ENCODE measurements at places on chromosomes 7 and 10.

DNA sequence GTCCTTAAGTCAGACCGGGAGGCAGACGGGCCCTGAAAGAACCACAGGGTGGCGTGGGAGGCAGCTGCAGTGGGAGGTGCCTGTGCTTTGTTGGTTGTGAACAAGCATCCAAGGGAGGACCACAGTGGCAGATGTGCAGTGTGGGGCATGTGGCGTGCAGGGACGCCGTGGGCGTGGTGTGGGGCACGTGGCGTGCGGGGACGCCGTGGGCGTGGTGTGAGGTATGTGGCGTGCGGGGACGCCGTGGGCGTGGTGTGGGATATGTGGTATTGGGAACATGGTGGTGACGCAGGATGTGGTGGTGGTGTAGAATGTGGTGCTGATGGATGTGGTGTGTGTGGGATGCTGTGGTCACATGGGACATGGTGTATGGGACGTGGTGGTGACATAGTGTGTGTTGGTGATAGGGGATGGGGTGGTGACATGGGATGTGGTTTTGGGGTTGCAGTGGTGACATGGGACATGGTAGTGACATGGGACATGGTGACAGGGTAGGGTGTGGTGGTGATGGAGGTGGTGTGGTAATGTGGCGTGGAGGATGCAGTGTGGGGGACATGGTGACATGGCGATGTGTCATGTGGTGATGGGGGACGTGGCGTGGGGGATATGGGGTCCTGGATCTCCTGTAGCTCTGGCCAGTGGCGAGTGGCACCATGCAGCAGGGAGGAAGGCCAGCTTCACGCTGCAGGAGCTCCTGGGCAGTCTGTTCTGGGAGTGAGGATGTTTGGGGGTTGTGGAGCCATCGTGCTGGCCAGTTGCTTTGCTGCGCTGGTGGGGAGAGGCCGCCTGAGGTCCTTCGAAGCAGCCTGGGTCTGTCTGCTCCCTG is 78.8 kb downstream of the INPP5A start:
- no peak for DNase-seq

GRCh38 chr10:87095236-87095945 is 385 bp downstream of the SHLD2 start:
- DNase-seq: no peak

- no peak for DNase-seq
These were observed 37.1 kb downstream of the SVOPL start for GRCh38 chr7:138663725-138664710.

DNA sequence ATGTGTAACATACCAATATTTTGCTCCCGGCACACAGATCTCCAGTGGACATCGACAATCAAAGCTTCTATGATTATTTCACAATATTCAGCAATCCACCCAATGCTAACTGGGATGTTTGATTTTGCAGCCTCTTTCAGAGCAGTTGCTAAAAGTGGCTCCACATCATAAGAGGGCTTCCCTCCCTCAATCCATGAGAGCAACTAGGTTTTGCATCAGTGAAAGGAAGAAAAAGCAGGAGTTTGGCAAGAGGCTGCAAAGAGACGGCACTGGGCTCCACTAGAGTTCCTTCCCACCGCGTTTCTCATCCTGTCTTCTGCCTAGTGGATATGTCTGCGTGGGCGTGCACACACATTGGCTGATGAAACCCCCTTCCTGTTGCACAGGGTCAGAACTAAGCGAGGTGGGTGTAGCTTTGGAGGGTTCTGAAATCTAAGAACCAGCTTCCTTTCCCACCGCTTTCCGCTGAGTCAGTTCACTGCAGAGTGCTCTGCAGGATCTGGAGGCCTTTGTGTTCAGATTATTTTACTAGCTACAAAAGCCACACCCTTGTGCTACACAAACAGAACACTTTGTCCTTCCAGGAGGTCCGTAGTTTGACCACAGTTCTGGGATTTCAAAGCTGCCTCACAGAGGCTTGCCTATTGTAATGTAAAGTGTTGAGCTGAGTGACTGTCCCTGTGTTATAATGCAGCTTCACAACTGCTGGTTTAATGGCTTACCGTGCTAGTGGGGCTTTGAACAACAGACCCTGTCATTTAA is 28.1 kb downstream of the ARL4A start:
- no peak for DNase-seq

DNA sequence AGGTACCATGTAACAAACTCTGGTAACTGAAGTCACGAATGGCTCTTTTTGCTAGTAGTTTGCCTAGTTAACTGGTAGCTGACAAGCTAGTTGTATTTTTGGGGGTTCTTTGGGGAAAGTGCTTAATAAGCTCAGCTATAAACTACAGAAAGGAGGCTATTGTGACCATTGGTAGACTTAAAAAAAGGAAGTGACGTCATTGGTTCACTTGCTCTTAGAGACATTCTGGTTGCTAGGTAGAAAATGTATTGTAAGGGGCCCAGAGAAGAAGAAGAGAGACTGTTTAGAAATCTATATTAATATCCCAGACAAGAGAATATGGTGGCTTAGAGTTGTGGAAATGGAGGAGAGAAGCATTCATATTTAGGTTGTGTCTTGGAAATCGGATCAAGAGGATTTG is 103.0 kb downstream of the NXPH1 start:
- DNase-seq: no peak

DNA sequence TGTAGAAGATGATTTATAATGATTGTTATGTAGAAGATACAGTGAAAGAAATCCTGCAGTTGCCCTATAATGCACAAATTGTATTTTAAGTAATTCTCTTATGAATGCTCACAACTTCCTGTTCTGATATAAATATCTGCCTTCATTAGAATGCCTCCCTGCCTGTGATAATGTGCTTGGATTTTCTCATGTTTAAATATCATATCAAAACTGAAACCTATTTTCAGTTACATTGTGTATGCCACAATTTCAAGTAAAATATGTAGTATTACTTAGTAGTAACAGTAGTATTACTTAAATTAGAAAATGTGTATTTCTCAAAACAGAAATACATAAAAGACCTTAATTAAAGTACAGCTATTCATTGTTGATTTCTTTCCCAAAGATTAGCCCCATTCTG is 41.1 kb upstream of the TFEC start:
- no peak for DNase-seq

DNA sequence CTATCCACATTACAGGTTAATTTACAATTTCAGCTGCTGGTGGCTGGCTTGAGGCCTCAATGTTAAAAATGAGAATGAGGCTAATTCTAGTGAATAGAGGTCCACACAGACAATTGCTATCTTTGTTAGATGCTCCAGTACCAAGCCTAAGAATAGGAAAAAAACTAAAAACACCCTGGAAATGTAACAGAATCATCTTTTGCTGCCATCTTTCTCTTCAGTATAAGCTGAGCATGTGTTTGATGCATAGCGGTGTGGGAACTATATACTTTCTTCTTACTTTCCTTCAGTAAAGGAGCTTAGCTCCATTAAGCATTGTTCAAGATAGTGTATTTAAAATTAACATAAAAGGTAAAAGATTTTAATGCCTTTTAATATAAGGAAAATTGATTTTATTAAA is 5.6 kb downstream of the TMEM229A start:
- no peak for DNase-seq

GRCh38 chr10:120630266-120630665 is 173.2 kb downstream of the PLPP4 start:
- no peak for DNase-seq

DNA sequence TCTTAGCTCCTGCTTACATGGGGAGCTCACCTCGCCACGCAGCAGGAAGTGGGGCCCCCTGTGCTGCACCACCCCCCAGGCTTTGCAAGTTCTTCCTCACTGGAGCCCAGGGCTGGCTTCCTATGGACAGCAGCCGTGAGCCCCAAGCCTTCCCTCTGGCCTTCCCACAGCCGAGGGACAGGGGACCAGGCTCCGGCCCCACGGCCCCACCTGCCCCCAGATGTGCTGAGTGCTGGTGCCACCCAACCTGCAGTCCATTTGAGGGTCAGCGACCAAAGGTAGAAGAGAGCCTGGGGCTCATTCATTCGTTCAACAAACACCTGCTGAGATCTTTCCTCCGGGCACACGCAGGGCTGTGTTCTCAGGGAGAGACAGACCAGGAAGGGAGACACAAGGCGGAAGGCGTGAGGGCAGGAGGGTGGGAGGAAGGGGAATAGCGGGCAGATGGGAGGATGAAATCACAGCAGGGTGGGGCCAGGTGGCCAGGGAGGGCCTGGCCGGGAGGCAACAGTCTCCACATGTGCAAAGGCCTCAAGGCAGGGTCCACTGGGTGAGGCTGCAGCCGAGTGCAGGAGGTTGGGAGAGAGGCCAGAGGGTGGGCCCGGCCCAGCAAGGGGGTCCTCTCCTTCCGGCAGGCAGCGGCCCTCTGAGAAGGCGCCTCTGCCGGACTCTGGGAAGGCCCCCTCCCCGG is 100.1 kb downstream of the FOXL3 start:
- DNase-seq: no peak

DNA sequence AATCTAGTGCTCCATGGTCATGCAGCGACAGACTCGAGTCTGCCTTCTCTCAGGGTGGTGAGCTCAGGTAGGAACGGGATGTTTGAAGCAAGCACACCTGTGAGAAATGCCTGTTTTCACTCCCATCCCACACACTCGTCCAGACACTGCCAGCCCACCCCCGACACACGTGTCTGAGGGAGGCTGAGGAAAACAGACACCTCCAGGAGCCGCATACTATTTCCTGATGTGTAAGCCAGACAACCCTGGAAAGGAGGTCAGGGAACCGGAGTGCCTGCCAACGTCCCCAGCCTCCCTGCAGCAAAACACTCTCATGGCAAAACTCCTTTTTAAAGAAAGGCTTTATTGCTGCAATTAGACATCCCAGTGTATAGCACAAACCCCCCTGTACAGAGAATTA is 80.2 kb downstream of the ALOX5 start:
- DNase-seq: no peak

DNA sequence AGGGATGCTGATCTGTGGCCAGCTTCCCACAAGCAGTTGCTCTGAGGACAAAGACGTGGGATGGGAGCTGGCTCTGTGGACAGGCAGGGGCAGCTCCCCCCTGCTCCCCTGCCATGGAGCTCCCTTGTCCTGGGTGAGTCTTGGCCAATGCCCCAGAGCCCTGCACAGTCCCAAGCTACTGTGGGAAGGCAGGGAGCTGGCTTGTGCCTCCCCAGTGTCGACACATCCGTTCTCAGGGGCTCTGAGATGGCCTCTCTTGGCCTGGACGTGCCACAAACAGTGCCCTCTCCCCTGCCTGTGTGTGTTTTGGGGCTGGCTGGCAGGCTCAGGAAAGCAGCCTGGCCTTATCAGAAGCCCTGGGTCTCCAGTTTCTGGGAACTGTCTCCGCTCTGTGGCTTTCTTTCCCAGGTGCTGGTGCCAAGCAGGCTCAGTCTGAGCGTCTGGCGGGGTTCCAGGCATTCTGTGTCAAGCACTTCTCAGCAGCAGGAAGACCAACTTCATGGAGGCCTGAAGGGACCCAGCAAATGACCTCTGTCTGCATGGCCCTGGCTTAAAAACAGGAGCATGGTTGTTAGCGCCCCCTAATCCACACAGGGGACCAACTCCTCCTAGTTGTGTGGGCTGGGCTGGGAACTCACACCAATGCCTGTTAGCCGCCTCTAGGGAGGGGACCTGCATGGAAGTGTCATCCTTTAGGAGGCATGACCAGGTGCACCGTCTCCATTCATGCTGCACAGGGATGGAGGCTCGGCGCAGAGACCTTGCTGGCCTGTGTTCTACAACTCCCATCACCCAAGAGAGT is 375.2 kb downstream of the RPS24 start:
- DNase-seq: no peak

DNA sequence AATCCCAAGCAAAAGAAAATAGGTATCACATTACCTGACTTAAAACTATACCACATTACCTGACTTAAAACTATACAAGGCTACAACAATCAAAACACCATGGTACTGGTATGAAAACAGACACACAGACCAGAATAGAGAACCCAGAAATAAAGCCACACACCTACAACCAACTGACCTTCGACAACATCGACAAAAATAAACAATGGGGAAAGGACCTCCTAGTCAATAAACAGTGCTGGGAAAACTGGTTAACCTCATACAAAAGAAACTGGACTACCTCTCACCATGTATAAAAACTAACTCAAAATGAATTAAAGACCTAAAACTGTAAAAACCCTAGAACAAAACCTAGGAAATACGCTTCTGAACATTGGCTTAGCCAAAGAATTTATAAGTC is 22.5 kb downstream of the SNX13 start:
- DNase-seq: no peak

GRCh38 chr7:87003872-87004798 is 55.3 kb downstream of the ELAPOR2 start:
- DNase-seq: no peak

- DNase-seq: no peak
These were observed 54.2 kb downstream of the SLC39A12 start for GRCh38 chr10:18005781-18006456.

DNA sequence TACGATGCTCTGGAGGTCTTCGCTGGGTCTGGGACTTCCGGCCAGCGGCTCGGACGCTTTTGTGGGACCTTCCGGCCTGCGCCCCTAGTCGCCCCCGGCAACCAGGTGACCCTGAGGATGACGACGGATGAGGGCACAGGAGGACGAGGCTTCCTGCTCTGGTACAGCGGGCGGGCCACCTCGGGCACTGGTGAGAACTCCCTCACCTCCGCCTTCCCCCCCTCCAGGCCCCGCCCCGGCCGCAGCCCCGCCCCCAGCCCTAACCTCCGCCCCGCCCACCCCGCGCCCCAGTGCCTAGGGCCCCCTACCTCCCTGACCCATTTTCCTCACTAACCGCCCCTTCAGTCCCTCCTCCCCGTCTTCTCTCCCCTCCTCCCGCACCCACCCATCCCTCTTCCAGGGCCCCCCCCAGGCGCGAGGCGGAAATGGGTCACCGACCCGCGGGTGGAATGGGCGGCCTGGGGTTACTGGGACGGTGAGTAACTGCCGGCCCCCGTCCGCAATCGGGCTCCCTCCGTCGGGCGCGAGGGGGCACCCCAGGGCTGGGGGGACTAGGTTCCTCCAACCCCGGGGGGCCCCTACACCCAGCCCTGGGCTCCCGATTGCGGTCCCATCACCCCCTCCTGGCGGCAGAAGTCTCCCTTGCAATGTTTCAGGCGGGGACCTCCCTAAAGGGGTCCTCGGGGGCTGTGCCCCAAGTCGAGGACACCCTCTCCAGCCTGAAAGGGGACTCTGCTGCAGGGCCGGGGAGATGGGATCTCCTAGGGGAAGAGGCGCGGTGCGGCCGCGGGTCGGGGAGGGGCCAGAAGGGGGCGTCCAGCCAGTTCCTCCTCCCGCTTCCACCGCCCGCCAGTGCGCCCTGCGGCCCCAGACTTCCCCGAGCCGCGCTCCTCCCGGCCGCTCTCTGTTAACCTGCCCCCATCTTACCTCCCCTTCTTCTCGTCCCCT is 2.1 kb downstream of the PCOLCE start:
- no peak for DNase-seq

GRCh38 chr7:41451826-41452225 is 251.1 kb downstream of the INHBA start:
- no peak for DNase-seq

GRCh38 chr10:127117125-127117524 is 79.3 kb downstream of the INSYN2A start:
- no peak for DNase-seq

GRCh38 chr10:110512461-110513187 is 14.9 kb downstream of the DUSP5 start:
- DNase-seq: no peak

Measured in cortex of kidney (tissue), 1 donor.